ENCODE measurements at places on chromosomes 1 and 21.

- no peak for DNase-seq
These were observed 25.2 kb upstream of the SCYL3 start for GRCh38 chr1:169918927-169919326.

GRCh38 chr1:248807067-248807737 is 18.5 kb downstream of the SH3BP5L start:
- peak; percentile 28 for DNase-seq

DNA sequence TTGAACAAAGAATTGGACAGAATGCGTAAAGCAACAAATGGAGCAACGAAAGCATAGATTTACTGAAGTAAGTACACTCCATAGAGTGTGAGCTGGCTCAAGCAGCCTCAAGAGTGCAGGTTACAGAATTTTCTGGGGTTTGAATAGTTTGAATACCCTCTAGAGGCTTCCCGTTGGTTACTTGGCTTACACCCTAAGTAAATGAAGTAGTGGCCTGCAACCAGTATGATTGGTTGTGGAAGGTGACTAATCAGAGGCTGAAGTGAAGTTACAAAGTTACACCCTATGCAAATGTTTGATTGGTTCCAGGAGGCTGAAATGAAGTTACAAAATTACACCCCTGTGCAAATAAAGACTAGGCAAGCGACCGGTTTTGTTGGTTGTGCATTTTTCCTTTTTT is 10.9 kb downstream of the TCEANC2 start:
- no peak for DNase-seq

DNA sequence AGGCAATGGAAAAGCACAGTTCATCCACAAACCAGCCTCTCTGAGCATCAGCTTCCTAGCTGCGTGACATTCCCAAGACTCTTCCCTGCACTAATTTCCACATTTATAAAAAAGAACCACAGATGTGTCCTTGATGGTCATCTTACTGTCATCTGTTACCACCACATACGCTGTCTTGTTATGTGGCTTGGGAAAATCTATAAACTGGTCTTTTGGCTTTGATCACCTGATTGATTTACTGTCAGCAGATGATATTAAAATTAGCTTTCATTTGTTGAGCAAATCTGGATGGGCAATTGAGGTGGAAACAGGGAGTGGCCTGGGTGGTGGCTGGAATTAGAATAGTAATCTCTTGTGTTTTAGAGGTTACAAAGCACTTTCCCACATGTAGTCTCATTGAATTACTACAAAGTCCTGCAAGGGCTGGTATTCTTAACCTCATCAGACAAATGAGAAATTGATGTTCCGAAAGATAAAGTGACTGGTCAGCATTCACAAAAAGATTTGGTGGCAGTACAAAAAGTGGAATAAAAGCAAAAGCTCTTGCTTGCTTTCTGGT is 231.7 kb upstream of the SGIP1 start:
- no peak for DNase-seq

DNA sequence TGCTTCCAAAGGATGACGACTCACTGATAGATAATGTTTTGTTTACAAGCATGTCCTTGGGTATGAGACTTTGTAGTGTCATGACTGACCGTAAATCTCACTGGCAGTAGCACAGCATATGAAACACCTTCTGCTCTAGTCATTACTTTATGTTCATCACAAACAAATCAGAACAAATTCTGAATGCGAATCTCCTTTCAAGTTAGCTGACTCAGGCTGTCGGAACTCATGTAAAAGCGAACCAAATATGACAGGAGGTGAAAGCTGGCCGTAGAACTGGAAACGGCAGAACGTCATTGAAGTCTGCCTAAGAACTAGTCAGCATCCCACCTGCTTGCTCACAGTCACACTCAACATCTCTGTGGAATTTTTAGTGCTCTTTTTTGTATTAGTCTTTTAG is 143.9 kb downstream of the RGS7 start:
- no peak for DNase-seq

GRCh38 chr1:153552335-153552734 is 3.3 kb upstream of the S100A3 start:
- no peak for DNase-seq

DNA sequence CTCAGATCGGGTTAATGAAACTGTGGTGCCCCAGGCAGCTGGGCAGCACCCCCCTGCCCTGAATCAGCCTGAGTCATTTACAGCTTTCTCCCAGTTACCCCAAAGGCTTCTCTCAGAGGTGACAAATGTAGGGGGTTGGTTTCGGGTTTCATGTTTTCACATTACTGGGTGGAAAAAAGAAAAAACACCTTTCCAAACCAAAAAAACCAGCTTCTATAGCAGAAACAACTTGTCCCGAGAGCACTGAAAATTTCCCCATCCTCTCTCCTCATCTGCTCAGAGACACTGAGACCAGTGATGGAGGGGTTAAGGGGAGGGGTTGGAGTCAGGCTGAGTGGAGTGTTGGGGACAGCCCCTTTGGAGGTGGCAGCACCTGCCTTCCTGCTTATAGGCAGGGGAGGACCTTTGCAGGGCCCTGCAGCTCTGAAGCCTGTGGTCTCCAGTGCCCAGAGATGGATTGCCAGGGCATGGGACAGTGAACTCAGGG is 15.6 kb downstream of the UTP11 start:
- DNase-seq: peak; percentile 23

- no peak for DNase-seq
These were observed 29.1 kb downstream of the TRPM2 start for GRCh38 chr21:44382536-44382935.

DNA sequence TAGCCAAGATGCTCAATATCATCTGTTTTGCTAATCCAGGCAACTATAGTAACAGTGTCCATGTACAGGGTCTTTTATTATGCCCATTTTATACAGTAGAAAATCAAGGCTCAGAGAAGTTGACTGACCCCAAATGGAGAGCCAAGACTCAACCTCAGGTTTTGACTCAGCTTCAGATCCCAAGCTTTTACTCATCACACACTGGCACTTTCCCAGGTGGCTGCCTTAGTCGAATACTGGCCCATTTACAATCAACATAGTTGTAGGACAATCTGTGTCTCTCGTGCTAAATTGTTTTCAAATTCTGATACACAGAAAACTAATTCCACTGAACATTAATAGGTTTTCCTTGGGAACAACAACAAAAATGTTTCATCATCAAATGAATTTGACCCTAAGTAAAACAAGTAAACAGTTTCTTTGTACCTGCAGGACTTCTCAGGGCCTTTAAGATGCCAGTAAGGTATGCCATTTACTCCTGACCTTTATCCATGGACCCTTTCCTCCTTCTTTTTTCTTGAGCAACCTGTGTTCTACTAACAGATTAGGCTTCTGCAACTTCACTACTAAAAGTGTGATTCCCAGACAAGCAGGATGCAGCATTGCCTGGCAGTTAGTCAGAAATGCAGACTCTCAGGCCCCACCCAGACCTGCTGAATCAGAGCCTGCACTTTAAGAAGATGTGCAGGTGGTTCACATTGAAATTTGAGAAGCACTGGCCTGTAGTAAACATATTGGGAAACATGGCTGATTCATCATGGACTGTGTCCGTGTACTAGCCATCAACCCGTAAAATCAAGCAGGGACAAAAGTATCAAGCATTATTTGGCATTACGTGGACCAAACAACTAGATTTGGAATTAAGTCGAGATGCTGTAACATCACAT is 128.8 kb downstream of the RRAGC start:
- no peak for DNase-seq

DNA sequence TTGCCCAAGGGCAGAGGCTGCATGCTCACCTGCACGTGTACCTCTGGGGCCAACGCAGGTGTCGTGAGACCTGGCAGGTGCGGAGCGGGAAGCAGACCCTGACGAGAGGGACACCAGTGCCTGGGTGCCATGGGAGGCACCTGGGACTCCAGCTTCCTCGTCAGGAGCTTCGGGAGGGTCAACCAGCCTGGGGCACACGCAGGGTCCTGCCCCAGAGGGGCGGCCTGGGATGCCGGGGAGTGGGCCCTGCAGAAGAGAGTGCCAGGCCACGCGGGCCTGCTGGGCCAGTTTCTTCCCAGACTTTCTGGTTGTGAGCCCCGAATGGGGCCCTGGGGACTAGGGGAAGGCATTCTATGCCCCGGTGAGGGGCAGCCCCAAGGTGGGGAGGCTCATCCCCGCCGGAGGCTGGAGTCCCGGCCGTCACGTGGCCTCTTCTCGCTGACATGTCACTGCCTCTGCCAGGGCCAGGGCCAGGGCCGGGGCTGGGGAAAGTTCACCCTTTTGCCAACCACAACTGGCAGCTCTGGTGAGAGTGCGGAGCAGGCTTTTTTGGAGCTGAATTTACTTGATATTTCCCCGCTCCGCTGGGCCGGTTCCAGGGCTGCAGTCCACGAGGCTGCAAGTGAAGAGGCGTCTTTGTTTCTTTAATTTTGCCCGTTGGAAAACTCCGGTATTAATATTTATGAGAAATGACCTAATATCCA is 38.5 kb upstream of the ACTRT2 start:
- DNase-seq: no peak

GRCh38 chr21:43274946-43275310 is 106.1 kb downstream of the CRYAA start:
- no peak for DNase-seq

GRCh38 chr1:227437495-227438008 is 119.3 kb upstream of the CDC42BPA start:
- DNase-seq: peak; percentile 37

- DNase-seq: no peak
These were observed 3.0 kb downstream of the FBXO44 start for GRCh38 chr1:11657654-11658053.

- DNase-seq: no peak
These were observed 18.8 kb downstream of the LRRC52 start for GRCh38 chr1:165562571-165562970.

GRCh38 chr1:234477386-234478151 is 1.4 kb downstream of the TARBP1 start:
- no peak for DNase-seq

- DNase-seq: peak; percentile 35
These were observed 774 bp downstream of the SLC2A7 start for GRCh38 chr1:9025449-9025848.

DNA sequence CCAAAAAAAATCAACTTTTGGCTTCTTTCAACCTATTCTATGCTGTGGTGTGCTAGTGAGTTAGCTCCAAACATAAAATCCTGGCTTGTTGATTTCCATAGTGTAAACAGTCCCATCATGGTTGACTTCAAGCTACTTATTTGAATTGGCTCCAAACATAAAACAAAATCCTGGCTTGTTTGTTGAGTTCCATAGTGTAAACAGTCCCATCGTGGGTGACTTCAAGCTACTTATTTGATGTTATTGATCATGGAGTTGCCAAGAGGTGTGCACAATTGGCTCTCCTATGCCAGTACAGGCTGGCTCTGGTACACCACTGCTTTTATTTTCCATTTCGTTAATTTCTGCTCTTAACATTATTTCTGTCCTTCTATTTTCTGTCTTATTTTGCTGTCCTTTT is 1.8 kb upstream of the COA6 start:
- DNase-seq: peak; percentile 60

DNA sequence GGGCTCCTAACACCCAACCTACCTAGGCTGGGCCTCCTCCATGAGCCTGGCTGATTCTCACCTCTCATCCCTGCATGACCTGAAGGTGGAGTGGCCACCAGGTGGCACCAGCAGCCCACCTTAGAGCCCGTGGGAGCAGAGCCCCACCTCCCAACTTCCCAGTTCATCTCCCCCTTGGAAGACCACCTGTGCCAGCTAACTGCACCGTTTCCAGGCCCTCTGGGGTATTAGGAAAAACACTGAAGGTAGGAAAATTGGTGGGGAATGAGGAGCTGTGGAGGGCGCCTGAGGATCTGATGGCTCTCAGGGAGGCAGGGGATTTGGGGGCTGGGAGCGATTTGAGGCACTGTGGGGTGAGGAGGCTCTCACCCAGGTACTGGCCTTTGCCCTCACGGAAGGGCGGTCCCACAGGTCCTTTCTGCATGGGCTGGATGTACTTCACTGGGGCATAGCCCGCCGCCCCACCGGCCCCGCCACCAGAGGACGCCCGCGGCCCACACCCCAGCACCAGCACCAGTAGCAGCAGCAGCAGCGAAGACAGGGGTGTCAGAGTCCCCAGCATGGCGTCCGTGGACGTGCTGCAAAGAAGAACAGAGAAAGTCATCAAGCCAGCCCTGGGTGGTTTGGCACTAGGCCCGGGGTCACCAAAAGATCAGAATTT is 11.1 kb downstream of the ADPRS start:
- DNase-seq: peak; percentile 67

DNA sequence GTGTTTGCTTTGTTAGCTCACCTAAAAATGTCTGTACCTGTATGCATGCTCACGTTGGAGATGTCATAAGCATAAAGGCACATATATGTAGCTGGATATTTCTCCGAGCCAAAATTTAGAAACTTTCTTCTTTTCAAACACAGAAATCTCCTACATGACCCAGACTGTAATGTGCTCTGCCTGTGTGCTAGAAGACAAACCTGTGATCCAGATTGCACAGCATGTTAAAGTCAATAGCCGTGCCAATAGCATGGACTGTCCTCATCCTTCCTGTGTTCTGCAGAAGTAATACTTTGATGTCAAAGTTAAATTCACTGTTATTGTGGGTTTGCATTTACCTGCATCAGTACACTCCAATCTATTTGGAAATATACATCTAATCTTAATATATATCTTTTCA is 346.2 kb upstream of the ZRANB2 start:
- DNase-seq: peak; percentile 42

- no peak for DNase-seq
These were observed 5.8 kb downstream of the KIF1B start for GRCh38 chr1:10216090-10216749.

- no peak for DNase-seq
These were observed 303.4 kb downstream of the KIF26B start for GRCh38 chr1:245458234-245458633.

- no peak for DNase-seq
These were observed 4.7 kb downstream of the CRB1 start for GRCh38 chr1:197272791-197273190.

- DNase-seq: peak; percentile 31
These were observed 37.3 kb downstream of the CHAF1B start for GRCh38 chr21:36422279-36423098.

Measured in NCI-H345 (cell line).